ENCODE measurements at places on chromosomes 11 and 22.

DNA sequence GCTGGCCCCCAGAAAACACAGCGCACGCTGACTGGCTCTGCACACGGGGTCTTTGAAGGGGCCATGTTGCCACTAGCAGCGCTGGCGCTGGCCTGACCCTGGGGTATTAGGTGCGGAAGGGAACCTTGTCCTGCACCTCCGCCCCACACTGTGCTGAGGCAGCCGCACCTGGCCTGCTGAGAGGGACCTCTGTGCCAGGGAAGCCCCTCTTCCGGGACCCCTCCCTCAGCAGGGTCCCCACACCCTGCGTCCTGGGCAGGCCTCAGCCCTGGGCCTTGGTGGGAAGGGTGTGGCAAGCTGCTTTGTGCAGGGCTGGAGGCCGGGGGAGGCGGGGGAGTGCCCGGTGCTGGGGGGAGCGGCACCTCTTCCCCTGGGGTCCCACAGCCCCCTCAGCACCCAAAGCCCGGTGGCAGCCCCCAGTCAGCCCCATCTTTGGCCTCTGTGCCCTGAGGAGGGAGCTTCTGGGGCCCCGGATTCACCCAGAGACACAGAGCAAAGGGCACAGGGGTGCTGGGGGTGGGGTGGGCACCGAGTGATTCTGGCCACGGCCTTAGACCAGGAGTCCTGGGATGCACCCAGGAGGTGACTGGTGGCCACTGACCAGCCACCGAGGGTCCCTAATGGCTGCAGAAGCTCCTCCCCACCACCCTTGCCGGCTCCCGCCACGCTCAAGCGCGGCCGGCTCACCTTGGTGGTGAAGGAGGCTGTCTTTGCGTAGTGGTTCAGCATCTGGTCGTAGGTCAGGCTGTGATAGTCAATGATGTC, 11.4 kb downstream of the TTLL8 start:
- H3K4me3 ChIP-seq = no peak overlapping the region
- no peak for DNase-seq
- no peaks in the 10 kb centered on the region for H3K36me3 ChIP-seq
- peaks cover 2% of the 10 kb centered on the region for H3K27me3 ChIP-seq

GRCh38 chr11:3989921-3990290, 104.7 kb upstream of the RRM1 start:
- H3K27ac ChIP-seq = no peak overlapping the region
- no peak overlapping the region for H3K4me3 ChIP-seq
- no peaks in the 10 kb centered on the region for H3K4me1 ChIP-seq
- no peaks in the 10 kb centered on the region for H3K36me3 ChIP-seq

DNA sequence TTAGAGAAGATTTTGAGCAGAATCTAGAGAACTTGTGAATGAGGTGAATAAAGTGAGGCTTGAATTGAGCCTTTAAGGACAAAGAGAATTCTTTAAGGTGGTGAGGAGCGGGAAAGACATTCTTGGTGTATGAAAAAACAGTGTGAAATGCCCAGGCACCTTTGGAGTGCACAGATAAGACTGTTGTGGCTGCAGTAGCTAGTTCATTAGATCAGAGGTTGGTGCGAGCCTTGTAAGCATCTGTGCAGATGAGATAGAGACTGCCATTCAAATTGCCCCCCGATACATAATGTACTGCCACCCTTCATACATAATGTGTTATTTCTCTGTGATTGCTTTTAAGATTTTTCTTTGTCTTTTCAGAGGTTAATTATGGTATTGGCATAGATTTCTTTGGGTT, 31.3 kb downstream of the ATXN10 start:
- no peaks in the 10 kb centered on the region for H3K27me3 ChIP-seq
- H3K27ac ChIP-seq = peak overlapping the region; percentile 72

GRCh38 chr11:110200241-110200640, 96.2 kb downstream of the RDX start:
- DNase-seq = no peak
- H3K27ac ChIP-seq = peak overlapping the region; percentile 18
- no peaks in the 10 kb centered on the region for H3K36me3 ChIP-seq
- H3K4me1 ChIP-seq = peaks cover 19% of the 10 kb centered on the region
- H3K27me3 ChIP-seq = no peaks in the 10 kb centered on the region

DNA sequence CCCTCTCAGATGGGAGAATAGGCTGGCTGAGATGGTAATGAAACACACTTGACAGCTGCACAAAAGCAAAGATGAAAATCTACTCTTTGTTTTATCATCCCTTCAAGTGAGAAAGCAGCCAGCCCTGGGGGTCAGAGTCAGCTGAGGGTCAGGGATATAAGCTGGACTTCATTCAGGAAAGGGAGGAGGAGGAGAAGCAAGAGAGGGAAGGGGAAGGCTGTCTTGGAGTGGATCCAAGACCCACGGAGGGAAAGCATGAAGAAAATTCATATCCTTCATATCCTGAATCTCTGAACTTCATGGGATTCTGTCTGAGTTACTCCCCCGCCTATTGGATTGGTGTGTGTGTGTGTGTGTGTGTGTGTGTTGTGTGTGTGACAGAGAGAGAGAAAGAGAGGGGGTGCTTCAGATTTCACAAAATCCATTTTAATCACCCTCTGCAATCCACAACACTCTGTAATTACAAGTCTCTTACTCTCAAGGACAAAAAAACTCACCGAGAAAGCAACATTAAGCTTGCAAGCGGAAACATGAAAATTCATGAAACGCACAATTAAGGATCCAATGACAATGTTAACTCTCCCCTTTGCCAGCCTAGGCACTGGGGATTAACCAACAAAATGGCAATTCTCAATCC, 327.7 kb downstream of the TENM4 start:
- DNase-seq = no peak
- no peaks in the 10 kb centered on the region for H3K27me3 ChIP-seq
- H3K36me3 ChIP-seq = no peaks in the 10 kb centered on the region
- peaks cover 9% of the 10 kb centered on the region for H3K4me1 ChIP-seq
- H3K27ac ChIP-seq = no peak overlapping the region
- H3K4me3 ChIP-seq = no peak overlapping the region

DNA sequence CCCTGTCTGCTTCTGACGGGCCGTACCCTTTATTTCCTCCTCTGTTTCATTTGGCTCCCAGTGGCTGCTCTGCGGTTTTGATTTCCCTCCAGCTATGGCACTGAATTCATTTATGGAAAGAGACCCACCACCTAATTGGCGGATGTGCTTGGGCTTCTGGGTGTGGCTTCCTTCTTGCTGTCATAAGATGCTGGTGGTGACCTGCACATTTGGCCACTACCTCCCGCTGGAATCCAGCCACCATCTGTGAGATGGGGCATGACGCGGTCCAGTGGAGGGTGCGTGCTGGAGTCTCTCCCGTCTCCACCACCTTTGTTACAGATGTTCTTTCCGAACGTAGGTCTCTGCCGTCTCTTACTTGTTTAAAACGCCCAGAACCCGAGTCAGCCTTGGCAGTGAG, 47.7 kb upstream of the FADD start:
- DNase-seq = no peak
- no peaks in the 10 kb centered on the region for H3K36me3 ChIP-seq
- no peaks in the 10 kb centered on the region for H3K4me1 ChIP-seq
- H3K27ac ChIP-seq = no peak overlapping the region

DNA sequence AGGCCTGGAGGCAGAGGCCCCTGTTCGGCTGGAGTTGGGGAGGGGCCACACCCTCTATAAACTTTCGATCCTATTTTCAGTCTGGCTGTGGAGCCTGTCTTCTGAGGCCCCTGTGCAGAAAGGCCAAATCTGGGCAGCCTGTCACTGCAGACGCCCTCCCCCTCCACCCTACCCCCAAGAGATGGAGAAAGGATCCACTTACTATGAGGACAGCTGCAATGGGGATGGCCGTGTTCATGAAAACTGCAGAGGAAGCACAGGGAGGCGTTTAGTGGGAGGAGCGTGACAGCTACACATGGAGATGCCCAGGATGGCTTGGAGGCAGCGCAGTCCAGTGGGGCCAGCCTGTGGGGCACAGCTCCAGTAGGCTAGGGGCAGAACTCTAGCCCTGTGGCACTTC, 43.5 kb upstream of the KCNJ11 start:
- H3K4me3 ChIP-seq = no peak overlapping the region
- H3K36me3 ChIP-seq = no peaks in the 10 kb centered on the region
- no peak for DNase-seq
- no peaks in the 10 kb centered on the region for H3K27me3 ChIP-seq
- no peak overlapping the region for H3K27ac ChIP-seq
- peaks cover 4% of the 10 kb centered on the region for H3K4me1 ChIP-seq

DNA sequence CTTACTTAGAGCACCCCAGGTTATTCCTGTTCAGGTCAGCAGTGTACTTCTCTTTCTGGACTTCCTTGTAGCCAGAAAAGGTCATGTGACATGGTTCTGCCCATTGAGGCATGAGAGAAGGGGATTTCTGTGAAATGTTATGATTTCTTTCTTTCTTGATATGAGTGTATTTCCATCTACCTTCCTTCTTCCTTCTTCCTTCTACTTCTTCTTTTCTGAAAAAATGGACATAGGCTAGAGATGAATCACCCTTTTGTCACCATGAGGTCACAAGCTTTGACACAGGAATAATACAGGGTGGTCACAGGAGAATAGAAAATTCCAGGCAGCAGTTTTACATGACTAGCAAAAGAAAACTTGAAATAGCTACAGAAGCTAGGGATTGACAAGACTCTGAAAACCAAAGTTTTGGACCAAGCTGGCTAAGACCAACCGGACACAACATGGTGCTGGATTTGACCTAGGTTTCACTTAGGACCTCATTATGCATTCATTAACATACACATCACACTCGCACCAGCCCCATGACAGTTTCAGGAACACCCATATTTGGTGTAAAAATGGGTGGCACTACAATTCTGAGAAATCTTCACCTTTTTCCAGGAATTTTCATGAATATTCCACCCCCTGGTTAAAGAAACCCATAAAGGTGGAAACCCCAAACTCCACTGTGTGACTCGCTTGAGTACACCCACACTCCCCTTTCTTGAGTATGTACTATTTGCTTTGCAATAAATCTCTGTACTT, 21.2 kb upstream of the MAP6 start:
- H3K36me3 ChIP-seq = no peaks in the 10 kb centered on the region
- DNase-seq = no peak

- DNase-seq = no peak
- H3K4me3 ChIP-seq = no peak overlapping the region
- H3K27me3 ChIP-seq = no peaks in the 10 kb centered on the region
- H3K4me1 ChIP-seq = peaks cover 14% of the 10 kb centered on the region
Measured at GRCh38 chr11:17559341-17560087, 12.5 kb downstream of the OTOG start.

GRCh38 chr22:27874185-27874584, 44.9 kb downstream of the PITPNB start:
- H3K4me1 ChIP-seq = peaks cover 58% of the 10 kb centered on the region
- peaks cover 18% of the 10 kb centered on the region for H3K36me3 ChIP-seq
- H3K27ac ChIP-seq = peak overlapping the region; percentile 52
- no peak for DNase-seq

GRCh38 chr11:74699615-74700396, 31.4 kb downstream of the CHRDL2 start:
- no peak overlapping the region for H3K27ac ChIP-seq
- H3K4me1 ChIP-seq = peaks cover 5% of the 10 kb centered on the region
- H3K27me3 ChIP-seq = no peaks in the 10 kb centered on the region

DNA sequence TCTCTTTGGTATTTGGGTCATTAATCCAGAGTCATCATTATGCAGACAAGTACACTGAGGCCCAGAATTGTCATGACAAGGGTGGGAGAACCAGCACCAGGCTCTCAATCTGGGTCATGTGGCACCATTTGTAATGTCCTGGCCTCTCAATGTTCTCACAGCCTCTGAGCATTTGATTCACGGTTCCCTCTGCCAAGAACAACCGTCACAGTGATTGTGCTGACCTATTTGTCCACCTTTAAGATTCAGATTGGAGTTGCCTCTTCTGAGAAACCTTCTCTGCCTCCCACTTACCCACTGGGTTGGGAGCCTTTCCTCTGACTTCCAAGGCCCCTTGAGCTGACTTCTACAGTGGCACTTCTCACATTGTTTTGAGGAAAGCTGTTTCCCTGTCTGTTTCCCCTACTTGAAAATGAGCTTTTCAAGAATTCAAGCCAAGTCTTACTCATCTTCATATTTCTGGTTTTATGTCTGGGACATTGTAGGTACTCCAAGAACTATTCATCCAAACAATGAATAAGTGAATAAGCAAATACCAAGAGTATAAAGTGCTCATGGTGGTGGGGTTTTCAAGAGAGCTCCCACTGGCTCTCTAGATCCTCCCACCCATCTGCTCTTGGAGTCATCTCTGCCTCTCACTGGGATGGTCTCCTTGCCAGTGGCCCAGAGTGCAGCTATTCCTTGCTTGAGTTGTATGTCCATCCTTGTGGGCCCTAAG, 126.4 kb upstream of the E2F8 start:
- no peaks in the 10 kb centered on the region for H3K36me3 ChIP-seq
- no peak overlapping the region for H3K27ac ChIP-seq
- peaks cover 4% of the 10 kb centered on the region for H3K4me1 ChIP-seq
- no peak overlapping the region for H3K4me3 ChIP-seq
- no peaks in the 10 kb centered on the region for H3K27me3 ChIP-seq

DNA sequence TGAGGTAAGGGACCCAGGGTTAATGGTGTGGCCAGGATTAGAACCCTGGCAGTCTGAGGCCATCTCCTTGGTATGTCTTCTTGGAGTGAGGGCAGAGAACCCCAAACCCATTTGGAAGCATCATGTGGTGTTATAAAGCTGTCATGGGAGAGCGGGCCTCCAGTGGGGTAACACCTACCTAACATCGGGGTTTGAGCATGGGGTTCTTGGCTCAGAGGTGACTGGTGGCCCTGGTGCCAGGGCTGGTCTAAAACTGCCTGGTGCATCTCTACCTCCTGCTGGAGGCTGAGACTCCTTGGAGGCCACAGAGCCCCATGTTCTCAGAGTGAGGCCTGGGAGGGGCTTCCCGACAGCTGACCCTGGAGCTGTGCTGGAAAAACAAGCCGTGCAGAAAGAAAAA, 4.5 kb downstream of the PRDM11 start:
- peaks cover 5% of the 10 kb centered on the region for H3K4me1 ChIP-seq
- no peak overlapping the region for H3K4me3 ChIP-seq
- H3K27me3 ChIP-seq = no peaks in the 10 kb centered on the region
- no peaks in the 10 kb centered on the region for H3K36me3 ChIP-seq
- H3K27ac ChIP-seq = no peak overlapping the region

DNA sequence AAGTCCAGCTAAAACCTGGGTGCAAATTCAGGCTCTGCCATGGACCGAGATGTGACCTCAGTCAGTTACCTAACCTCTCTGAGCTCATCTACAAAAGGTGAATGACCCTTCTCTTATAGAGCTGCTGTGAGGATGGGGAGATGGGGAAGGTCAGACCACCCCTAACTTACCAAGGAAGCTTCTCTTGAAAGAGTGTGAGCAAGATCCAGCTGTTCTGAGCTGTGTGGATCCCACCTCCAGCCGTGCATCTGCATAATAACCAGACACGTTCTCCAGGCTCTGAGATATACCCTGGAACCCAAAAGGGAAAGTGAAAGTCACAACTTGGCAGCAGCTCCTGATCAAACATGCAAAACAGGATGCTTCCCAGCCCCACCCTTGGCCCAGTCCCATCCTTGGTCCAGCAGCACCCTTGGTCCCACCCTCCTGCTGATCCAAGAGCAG, at the start of gene APOL3:
TSS of gene APOL3 (minus strand) at position 257 of the 444 bp plus-strand sequence. CDS start 11,700 bp downstream, outside the sequence.
- peaks cover 5% of the 10 kb centered on the region for H3K4me1 ChIP-seq
- H3K36me3 ChIP-seq = no peaks in the 10 kb centered on the region
- DNase-seq = peak; percentile 75
- no peaks in the 10 kb centered on the region for H3K27me3 ChIP-seq
- no peak within 1 kb of the TSS for H3K4me3 ChIP-seq

Data from cardiac muscle cell (in vitro differentiated cells and primary cell).